B cell (primary cell): ENCODE measurements at places on chromosomes 11 and 22. TPM values are rescaled to one million over a fixed set of nuclear protein-coding genes. Genes with fewer than 3 reads are reported as not detected.

PGR gene
- total RNA-seq, result not detected in 2 replicates

ATG2A gene
- 38.6 and 43.4 TPM in 2 replicates for total RNA-seq

FXYD2 gene
- total RNA-seq, result 13.5 and 19.5 TPM in 2 replicates

GRCh38 chr22:46162285-46162684, 12.0 kb downstream of the PPARA start:
- no peak for DNase-seq

CAT gene
- 83.2 and 88.8 TPM in 2 replicates for total RNA-seq

- DNase-seq, result no peak
These were observed 114.7 kb downstream of the BRD1 start for GRCh38 chr22:49713003-49713402.

FAM118A gene
- total RNA-seq, result 66.5 and 74.6 TPM in 2 replicates

- no peak for DNase-seq
These were observed 26.0 kb downstream of the RPUSD4 start for GRCh38 chr11:126185259-126186024.

GRCh38 chr11:8288824-8289491, 25.3 kb upstream of the LMO1 start:
- no peak for DNase-seq

- DNase-seq, result no peak
These were observed 44.8 kb downstream of the ENDOD1 start for GRCh38 chr11:95134491-95134890.

DNA sequence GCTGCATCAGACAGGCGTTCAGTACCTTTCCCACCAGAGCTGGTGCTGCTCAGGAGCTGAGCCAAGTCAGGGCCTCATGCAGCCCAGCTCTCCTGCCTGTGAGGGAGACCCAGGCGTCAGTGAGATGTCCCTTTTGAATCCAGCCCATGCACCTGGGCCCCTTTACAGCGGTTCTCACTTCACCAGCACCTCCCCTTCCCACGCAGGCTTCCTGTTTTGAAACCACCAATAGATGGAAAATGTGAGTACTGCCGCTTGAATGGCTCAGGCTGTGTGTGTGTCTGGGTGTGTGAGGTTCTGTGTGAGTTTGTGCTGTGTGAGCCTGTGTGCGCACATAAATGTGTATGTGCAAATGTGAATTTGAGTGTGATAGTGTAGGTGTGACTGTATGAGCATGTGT, 88.4 kb downstream of the UBASH3B start:
- peak; percentile 79 for DNase-seq

- DNase-seq, result no peak
These were observed 13.7 kb downstream of the TSPAN4 start for GRCh38 chr11:856397-856796.

DNA sequence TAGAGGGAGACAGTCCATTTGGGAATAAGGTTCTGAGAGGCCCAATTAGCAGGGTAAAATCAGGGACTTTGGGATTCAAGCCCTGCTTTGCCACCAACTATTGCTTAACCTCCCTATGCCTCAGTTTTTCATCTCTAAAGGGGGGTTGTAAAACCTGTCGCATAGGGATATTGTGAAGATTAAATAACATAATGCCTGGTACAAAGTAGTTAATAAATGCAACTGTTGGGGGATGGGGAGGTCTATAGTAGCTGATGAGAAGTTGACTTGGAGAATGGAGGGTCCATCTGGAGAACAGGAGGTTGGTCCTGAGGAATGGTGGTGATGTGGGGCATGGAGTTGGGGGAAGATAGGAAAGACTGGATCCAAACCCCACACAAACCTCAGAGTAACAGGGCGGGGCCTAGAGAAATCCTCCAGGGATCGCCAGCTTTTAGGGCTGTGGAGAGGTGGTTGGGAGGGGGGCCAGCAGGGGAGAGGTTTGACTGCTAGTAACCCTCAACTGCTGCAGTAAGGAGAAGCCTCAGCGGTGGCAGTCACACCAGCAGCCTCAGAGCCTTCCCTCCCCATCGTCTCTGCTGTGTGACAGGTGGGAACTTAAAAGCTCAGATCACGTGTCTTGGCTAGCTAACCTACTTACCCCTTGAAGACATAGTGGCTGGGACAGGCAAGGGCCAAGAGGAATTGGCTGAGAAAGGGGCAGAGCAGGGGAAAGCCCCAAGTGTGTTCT, 1.1 kb upstream of the ABCG4 start:
- DNase-seq, result no peak
